ENCODE measurements at places on chromosomes 3 and 15.

GRCh38 chr3:21755896-21756295 lies 4.9 kb upstream of the ZNF385D start:
- no peak for DNase-seq

- no peak for DNase-seq
Observed at GRCh38 chr15:73387507-73388255, 18.9 kb upstream of the HCN4 start.

- no peak for DNase-seq
Observed at GRCh38 chr3:117063930-117064329, 354.4 kb downstream of the TUSC7 start.

DNA sequence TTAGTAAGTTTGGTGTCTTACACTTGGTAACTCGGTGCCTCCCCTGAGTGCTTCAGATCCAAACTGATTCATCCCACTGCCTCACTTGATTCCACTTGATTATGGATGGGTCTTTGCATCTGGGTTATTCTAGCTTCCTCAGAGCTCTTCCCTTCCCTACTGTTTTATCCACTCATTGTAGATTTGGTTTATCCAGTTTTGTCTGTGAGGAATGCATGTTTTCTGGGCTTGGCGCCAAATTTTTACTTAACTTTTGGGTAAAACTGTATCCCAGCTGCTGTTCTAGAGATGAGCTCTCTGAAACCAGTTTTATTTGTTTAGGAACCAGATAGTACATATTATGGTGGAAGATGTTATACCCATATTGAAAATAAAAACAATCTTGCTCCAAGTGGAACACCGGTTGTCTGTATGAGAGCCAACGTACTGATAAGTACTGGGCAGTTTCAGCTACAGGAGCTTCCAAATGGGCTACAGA lies 20.9 kb downstream of the RAD54L2 start:
- no peak for DNase-seq

DNA sequence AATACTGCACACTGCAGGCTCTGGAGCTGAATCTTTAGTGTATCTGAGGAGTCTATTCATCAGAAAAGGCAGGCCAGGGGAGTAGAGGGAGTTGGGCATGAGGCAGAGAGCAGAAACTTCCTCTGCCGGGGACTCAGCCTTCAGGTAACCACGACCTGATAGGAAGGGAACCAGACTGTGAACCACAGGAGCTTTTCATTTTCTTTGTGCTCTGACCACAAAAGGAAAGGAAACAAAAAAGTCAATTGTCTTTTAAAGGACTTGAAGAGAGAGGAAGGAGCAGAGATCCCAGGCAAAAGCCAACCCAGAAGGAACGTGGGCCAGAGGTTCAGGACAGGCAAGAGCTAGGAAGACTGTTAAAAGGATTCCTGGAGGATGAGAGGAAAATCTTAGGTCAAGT lies 573.3 kb downstream of the EPHB1 start:
- no peak for DNase-seq

DNA sequence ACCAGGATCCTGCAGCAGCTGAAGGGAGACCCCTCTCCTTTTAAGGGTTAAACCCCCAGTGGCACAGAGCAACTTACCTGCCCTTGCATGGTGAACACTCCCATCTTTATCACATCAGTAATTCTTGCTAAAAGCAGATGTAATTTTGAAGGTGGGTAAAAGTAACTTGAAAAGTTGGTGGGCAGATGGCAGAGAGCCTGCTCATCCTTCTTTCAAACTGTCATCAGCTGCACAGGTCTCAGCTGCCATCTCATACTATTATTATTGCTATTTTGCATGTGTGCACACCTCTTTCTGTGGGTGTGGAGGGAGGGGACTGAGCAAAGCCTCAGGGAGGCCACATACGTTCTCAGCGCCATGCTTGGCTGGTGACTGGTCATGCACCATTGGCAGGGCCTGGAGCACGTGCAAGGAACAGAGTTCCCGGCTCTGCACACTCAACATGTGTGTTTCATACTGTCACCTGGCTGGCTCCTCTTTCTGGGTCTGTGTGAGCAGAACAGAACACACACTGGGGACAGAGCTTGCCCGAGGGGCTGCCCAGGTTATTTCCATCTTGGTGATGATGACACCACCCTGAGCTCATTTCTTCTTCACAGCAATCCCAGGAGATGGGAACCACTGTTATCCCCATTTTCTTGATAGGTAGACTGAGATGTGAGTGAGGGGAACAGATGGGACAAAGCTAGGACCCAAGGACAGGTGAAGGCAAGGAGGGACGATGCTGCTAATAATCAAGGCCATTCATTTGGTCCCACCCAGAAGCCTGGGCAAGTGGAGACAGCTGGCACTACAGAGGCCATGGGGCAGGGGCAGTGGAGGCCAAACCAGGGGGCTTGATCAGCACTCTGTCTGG lies 95.8 kb upstream of the KLF13 start:
- no peak for DNase-seq

- no peak for DNase-seq
Observed at GRCh38 chr3:40152482-40153133, 156.9 kb upstream of the EIF1B start.

GRCh38 chr15:100310041-100310405 lies 31.8 kb downstream of the ADAMTS17 start:
- DNase-seq: no peak

GRCh38 chr15:93044301-93045190 lies 44.5 kb downstream of the RGMA start:
- no peak for DNase-seq

GRCh38 chr3:7144697-7145308 lies 283.9 kb downstream of the GRM7 start:
- DNase-seq: no peak

DNA sequence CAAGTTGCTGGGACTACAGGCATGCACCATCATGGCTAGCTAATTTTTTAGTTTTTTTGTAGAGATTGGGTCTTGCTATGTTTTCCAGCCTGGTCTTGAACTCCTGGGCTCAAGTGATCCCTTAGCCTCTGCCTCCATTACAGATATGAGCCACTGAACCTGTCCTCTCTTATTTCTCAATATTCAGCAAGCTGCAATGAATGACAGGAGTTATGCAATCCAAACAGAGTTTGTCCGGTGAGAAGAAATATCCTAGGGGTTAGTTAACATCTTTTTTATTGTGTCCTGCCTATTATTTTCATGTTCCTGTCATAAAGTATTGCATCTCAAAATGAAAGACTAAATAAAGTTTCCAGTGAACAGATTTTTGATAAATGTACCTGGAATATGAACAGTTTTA lies 1161.4 kb downstream of the OTOL1 start:
- no peak for DNase-seq

DNA sequence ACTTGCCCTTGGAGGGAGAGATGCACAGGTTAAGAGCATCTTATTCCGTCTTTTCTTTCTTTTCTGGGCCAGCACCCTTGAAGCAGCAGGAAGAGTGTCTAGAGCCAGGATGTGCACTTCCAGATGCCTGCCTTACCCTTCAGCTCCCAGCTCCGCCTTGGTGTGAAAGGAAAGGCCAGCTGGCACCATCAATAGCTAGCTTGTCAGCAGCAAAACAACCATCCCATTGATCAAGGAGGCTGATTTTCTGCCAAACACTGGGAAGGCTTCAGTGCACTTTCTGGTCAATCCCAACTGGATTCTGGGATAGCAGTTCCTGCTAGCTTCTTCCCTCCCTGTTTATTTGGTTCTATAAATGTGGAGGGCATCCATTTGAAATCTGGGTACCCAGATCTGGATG lies 110.9 kb upstream of the GALNT15 start:
- no peak for DNase-seq

DNA sequence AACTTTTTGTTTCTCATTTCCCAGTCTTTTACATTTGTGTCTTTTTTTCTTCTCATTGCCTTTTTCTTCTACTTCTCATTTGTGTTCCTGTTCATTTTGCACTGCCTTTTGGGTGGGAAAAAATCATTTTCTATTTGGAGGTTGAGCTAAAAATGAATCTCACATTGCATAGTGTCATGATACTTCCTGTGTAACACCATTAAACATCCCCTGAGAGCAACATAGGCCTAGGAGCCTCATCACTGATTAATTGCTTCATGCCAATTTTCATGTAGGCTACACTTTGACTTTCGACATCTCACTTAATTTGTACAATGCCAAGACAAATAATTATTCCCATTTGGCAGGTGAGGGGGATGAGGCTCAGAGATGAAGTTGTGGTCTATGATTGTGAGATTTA lies 279.2 kb downstream of the EDEM1 start:
- DNase-seq: no peak

DNA sequence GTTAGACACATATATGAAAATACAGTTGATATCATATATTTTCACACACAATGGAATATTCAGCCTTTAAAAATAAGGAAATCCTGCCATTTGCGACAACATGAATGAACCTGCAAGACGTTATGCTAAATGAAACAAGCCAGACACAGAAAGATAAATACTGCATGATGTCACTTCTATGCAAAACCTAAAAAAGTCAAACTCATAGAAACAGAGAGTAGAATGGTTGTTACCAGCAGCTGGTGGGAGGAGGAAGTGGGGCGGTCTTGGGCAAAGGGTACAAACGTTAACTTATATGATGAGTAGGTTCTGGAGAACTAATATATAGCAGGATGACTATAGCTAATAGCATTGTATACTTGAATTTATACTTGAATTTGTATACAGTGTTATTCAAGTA lies 213.2 kb upstream of the NR2F2 start:
- DNase-seq: no peak

DNA sequence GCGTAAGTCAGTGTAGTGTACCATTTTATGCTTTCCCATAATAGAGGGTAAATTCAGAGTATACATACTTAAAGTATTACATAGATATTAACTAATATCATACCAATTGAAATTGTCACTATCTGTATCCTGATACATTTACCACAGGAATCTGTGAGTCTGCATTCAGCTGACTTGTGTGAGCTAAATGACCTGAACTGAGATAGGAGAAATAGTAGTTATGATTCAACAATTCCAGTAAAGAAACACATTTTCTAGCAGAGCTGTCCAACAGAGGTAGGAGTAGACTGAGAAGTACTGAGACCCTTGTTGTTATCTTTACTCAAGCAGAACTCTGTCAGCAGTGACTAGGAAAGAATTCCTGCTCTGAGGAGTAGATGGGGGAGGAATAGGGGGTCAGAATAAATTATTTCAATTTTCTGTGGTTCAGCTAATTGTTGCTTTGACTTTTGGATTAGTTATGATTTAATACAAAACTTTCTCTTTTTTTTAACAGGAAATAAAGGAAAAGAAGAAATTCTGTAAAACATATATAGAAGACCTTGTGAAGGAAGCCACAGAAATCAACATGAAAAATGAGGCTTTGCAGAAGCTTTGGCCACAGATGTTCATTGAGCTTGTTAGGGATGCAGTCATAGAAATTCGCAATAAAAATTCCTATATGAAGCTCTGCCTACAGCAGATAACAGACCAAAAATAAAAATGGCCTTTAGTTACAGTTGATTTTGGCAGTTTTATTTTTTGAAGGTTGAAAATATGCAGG lies 66.2 kb upstream of the THSD4 start:
- no peak for DNase-seq

GRCh38 chr3:170739410-170739809 lies 130.6 kb downstream of the RPL22L1 start:
- DNase-seq: no peak

- DNase-seq: no peak
Observed at GRCh38 chr15:87196498-87196897, 1060.0 kb downstream of the NTRK3 start.

DNA sequence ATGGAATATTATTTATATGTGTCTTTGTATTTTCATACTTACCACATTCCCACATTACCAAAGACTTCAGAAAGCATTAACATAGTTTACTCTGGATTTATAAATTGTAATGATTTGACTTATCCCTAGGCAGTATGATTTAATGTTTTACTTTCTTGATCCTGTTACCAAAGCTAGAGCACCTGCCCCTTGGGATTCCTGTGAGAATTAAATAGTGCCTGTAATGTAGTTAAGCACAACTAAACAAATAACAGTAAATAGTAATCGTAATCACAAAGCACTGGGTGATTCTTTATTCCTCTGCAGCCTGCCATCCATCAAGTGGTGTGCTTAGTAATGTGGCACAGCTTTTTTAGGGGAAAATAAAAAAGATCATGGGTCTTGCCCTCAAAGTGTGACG lies 39.1 kb downstream of the ATP2C1 start:
- no peak for DNase-seq

- no peak for DNase-seq
Observed at GRCh38 chr3:116299646-116300081, 145.6 kb downstream of the LSAMP start.

DNA sequence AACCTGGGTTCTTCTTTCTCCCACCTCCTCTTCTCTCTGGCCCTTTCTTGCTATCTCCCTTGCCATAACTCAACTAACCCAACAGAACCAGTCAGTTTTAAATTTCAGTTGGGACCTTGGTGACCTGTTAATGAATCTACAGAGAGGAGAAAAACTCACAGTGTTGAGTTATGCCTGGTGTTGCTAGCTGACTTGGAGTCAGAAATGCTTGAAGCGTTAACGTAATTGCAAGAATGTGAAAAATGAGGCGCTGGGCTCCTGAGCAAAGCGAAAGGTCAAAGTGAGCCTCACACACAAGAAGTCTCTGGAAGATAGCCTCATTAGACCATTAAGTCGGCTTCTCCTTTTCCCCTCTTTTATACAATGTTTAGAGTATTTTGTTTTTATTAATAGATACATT lies 18.4 kb downstream of the MEIS2 start:
- no peak for DNase-seq

GRCh38 chr3:156323466-156323865 lies 203.1 kb downstream of the KCNAB1 start:
- DNase-seq: no peak

- no peak for DNase-seq
Observed at GRCh38 chr3:184942735-184943134, 130.8 kb downstream of the VPS8 start.

DNA sequence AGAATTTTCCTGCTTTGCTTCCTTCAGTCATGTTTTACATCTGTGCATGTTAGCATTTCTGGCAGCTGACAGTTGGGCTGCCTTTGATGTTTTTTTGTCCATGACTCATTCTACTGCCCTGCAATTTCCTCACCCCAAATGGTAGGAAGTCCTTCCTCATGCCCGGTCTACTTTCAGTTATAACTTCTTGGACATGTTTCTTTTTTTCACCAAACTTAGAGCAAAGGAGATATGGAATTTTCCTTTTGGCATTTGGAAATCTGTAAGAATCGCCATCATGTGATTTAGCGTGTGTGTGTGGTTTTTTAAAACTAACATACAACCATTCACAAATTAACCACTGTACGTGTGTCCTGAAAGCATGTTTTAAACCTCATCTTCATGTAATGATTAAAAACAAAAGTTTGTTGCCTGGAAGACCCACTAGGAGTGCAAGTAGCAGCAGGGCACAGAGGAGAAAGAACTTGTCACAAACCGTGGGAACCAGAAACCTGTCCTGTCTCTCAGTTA lies 430.7 kb upstream of the CFAP20DC start:
- DNase-seq: no peak

DNA sequence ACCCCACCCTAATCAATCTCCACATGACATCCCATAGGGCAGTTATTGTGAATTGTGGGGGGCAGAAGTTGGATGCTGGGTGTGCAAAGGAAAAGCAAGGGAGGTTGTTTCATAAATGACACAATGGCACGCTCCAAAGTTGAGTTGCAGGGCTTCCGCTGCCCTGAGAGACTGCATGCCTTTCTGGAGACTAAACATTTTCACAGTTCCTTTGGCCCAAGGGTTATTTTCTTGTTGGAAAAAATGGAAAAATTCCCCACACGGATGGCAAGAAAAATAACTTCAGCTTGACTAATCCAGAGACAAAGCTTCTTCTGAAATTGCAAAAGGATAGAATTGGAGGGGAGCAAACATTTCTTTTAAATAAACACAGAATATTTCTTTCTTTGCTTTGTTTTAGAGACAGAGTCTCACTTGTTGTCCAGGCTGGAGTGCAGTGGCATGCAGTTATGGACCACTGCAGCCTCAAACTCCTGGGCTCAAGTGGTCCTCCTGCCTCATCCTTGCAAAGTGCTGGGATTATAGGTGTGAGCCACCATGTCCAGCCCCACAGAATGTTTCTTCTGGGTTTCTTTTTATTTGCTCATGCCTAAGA lies 19.1 kb upstream of the TPM1 start:
- DNase-seq: no peak
